ENCODE measurements at places on chromosomes 13 and 19.

GRCh38 chr19:9834307-9834725 lies 802 bp upstream of the PIN1 start:
- no peak for DNase-seq

GRCh38 chr19:38742296-38742695 lies 2.0 kb downstream of the CAPN12 start:
- no peak for DNase-seq

- DNase-seq, result no peak
Observed at GRCh38 chr13:95620030-95620824, 24.3 kb downstream of the DZIP1 start.

- no peak for DNase-seq
Observed at GRCh38 chr19:32330213-32330857, 15.1 kb upstream of the ZNF507 start.

GRCh38 chr13:43986421-43986981 lies 106.8 kb downstream of the LACC1 start:
- no peak for DNase-seq

Data from NCI-H446 treated with DMSO at 0.1 percent for 48 hours (cell line).